ENCODE measurements at places on chromosomes 5 and 9.

DNA sequence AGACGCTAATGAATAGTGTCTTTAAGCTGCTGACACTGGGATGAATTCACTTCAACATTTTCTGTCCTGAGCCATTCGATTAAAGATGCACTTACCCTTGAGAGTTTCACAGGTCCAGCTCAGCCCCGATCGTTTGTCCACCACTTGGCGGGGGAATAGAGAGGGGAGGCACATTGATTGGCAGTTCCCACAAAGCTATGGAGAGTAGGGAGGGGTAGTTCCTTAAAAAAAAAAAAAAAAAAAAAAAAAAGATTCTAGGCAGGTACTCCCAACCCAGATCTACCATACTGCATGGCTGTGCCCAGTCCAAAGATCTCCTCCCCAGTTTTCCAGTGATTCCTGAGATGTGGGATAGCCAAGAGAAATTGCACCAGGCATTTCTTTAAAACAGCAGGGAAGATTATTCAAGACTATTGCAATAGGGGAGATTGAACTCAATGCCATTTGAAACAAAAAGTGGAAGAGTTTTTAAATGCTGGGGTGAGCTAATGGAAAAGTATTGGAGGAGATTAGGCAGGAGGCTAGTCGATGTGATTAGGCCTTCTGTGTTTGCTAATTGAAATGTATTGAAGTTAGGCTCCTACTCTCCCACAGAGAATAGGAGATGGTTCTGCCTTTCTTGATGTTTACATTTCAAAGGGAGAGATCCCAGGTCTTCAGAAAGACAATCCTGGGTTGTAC, 2217.4 kb upstream of the WWC1 start:
- DNase-seq = no peak

DNA sequence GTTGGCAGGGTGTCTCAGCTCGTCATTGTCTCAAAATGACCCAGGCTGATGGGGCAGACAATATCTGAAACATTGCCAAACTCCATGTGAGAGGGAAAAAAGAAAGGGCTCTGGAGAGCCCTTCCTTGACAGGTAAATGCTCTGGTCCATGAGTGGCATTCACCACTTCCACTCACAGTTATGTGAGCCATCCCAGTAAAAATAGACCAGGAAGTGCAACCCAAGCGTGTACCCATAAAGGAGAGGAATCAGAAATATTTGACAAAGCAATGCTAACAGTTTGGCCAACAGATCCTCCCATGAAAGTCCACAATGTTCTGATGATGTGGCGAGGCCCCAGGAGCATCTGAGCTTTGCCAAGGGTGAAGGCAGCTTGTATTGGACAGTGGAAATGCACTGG, 49.4 kb downstream of the ASTN2 start:
- peak; percentile 83 for DNase-seq

- no peak for DNase-seq
These were observed 653.1 kb upstream of the KLF4 start for GRCh38 chr9:108142504-108143201.

GRCh38 chr5:92064993-92065392, 681.9 kb upstream of the ARRDC3 start:
- DNase-seq = no peak

DNA sequence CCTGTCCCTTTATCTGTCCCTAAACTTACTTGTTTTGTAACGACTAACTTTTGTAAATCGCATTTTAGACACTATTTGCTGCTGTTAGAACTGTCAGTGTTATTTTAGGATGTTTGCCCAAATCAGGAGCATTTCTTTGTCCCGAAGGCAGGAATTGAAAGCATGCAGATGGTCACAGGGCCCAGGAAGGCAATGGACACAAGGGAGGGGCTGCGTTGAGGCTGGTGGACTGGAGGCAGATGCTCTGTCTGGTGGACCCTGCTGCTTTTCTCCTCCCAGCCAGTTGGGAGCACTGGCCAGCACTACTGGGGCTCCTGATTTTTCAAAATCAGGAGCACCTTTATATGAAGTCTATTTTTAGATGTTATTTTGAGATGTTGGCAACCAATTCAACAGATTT, 31.7 kb downstream of the DOCK2 start:
- DNase-seq = no peak

DNA sequence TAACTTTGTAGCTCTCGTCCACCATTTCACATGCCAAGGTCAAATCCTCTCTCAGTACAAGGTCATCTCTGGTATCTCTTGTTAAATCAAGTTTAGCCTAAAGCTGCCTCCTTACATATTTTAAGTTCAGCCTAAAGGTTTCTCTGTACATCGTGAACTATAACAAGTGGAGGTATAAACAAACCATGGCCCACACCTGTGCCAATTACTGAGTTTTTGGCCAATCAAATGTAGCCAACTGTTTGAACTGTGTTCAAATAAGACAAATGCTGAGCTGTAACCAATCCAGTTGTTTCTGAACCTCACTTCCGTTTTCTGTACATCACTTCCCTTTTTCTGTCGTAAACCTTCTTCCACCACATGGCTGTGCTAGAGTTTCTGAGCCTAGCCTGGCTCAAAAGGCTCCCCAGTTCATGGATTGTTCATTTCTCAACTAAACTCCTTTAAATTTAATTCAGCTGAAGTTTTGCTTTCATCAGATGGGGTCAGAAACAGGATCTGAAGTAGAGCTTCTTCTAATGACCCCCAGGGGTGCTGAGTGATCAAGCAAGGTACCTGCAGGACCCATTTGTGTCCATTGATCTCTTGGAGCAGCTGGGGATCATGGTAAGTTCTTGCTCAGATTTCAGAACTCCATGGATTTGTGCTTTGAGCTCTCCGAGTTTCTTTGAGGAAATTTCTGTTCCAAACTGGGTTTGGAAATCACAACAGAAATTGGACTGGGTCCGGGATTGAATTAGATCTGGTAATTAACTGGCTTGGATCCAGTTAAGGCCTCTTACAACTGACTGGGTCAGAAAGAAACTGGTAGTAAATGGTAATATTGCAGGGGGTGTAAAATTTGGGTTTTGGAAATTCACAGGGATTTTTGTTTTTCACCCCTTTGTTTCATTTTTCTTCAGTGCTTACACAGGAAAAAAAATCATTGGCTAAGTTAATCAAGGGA, 11.0 kb upstream of the NANS start:
- DNase-seq = peak; percentile 48
